ENCODE measurements at places on chromosomes 1 and 21. TPM values are rescaled to one million over a fixed set of nuclear protein-coding genes. Genes with fewer than 3 reads are reported as not detected.

CR1L gene
- total RNA-seq, result not detected

MNDA gene
- 10.1 TPM for total RNA-seq

RPS6KA1 gene
- total RNA-seq, result 109 TPM

MYBPH gene
- not detected for total RNA-seq

HTR6 gene
- not detected for total RNA-seq

TMOD4 gene
- 3.5 TPM for total RNA-seq

GRCh38 chr1:220970311-220970710, 91.1 kb downstream of the HLX start:
- no peak for DNase-seq

GRCh38 chr1:45892068-45892785, 88.8 kb downstream of the MAST2 start:
- no peak for DNase-seq

DNA sequence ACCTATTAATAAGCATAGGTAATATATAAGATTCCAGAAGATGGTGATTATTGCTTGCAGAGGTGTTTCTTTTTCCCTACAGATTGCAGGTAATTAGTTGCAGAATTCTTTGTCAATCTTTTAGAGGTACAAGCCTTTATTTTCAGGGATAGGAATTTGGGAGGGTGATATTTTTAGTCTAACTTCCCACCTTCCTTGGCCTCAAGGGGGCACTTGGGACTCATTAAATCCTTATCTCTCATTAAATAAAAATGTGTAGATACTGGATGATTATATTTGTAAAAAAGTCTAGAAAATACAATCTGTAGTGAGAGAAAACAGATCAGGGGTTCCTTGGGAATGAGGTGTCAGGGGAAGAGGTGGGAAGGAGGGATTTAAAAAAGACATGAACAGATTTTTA, 179.2 kb downstream of the PATJ start:
- no peak for DNase-seq

- DNase-seq, result no peak
These were observed 36.2 kb downstream of the BACH1 start for GRCh38 chr21:29334717-29335428.

- DNase-seq, result no peak
These were observed 35.4 kb upstream of the SCMH1 start for GRCh38 chr1:41277371-41277975.

DNA sequence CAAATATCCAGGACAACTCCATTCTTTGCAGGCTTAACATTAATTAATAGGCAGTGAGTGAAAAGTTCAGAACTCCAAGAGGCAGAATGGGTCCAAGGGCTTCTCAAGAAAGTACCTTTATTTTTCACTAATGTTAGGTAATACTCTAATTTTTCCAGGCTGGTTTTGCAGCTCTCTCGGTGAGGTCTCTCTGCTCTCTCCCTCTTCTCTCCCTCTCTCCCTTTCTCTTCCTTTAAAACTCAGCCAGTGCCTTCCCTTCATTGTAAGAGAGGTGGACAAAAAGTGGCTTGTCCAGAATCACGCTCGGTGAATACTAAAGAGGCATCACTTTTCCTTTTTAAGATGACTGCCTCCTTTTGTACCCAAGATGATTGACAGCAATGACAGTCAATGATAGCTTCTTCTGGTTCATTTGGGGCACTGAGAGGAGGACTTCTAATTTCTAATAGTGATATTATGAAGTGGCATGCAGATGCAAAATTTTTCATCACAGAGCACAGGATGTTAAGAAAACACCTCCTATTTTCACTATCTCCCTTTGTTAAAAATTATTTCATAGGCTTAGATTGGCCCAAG, 1.3 kb upstream of the CHI3L1 start:
- DNase-seq, result no peak

DNA sequence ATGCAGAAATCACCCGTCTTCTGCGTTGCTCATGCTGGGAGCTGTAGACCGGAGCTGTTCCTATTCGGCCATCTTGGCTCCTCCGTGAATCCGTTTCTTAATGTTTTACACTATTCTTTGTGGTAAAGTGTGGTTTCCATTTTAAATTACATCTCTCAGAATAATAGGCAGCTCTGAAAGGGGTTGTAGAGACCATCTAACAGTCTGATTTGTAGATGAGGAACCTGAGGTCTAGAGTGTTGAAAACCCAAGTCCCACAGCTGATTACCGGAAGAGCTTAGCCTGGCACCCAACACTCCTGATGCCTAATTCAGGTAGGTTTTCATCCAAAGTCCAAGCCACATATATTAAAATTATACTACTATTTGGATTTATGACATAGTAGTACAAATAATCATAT, 144.0 kb downstream of the LEPR start:
- DNase-seq, result no peak
